ENCODE measurements at places on chromosomes 11 and 22.
A peak's percentile ranks its signal among the peaks of the same experiment; 100 is the strongest.

GRCh38 chr22:37218771-37219411 lies 6.6 kb upstream of the SSTR3 start:
- no peak for DNase-seq
- no peaks in the 10 kb centered on the region for H3K27me3 ChIP-seq
- H3K27ac ChIP-seq = no peak overlapping the region
- peaks cover 5% of the 10 kb centered on the region for H3K4me1 ChIP-seq
- H3K4me3 ChIP-seq = no peak overlapping the region
- H3K36me3 ChIP-seq = no peaks in the 10 kb centered on the region

DNA sequence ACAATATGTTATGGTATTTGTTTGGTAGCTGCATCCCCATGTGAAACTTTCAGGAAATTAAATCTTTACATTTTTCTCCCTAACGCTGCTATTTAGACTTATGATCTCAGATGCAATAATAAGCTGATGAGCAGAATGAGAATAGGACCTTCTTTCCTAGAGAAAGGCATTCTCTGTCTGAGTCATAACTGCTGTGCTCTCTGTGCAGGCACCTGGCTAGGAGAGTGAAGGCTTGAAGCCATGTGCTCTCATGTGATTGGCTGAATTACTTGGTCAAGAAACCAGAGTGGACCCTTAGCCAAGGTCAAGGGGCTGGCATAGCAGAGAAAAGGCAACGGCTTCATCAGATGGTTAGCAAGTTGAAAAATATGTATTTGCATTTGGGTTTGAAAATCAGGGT lies 185.0 kb downstream of the ADAMTS15 start:
- H3K27ac ChIP-seq = no peak overlapping the region
- no peak for DNase-seq
- H3K36me3 ChIP-seq = no peaks in the 10 kb centered on the region
- peaks cover 14% of the 10 kb centered on the region for H3K4me1 ChIP-seq
- peaks cover 22% of the 10 kb centered on the region for H3K27me3 ChIP-seq
- no peak overlapping the region for H3K4me3 ChIP-seq

- H3K36me3 ChIP-seq = no peaks in the 10 kb centered on the region
- H3K4me1 ChIP-seq = no peaks in the 10 kb centered on the region
- no peak for DNase-seq
- no peaks in the 10 kb centered on the region for H3K27me3 ChIP-seq
Observed at GRCh38 chr11:96755209-96755608, 365.4 kb downstream of the JRKL start.

DNA sequence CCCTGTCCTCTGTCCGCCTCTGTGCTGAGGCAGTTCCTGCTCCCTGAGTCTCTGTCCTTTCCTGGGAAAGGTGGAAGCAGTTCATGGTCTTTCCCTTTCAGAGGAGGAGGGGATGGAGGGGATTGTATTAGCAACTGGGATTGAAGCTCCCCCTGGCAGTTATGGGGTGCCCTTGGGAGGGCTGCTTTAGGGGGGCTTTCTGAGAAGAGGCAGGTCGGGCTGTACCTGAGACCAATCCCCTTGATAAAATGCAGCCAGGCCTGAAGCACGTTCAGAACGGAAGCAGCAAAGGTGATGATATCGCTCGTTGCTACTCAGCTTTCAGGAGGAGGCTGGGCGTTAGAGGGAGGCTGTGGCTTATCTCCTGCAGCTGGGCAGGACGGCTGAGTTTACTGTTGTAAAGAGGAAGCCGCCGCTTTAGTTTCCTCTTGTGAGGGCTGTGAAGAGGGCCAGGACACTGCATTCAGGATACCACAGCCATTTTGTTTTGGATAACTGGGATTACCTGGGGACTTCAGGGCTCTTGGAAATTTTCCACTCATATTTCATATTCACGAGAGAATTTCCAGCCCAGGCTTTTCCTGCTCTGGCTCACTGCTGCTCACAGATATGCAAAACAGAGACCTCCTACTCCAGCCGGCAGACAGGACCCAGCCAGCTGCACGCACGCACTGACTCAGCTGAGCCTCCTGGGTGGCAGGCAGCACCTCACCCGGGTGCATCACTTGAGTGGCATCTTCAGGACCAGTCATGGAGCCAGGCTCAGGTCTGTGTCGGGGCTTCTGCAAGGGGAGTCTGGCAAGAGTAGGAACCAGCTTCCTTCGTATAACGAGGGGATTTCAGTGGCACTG lies 798 bp downstream of the AMPD3 start:
- peak overlapping the region; percentile 71 for H3K4me3 ChIP-seq
- peak; percentile 26 for DNase-seq
- H3K4me1 ChIP-seq = peaks cover 36% of the 10 kb centered on the region
- peak overlapping the region; percentile 77 for H3K27ac ChIP-seq
- no peaks in the 10 kb centered on the region for H3K36me3 ChIP-seq
- no peaks in the 10 kb centered on the region for H3K27me3 ChIP-seq

DNA sequence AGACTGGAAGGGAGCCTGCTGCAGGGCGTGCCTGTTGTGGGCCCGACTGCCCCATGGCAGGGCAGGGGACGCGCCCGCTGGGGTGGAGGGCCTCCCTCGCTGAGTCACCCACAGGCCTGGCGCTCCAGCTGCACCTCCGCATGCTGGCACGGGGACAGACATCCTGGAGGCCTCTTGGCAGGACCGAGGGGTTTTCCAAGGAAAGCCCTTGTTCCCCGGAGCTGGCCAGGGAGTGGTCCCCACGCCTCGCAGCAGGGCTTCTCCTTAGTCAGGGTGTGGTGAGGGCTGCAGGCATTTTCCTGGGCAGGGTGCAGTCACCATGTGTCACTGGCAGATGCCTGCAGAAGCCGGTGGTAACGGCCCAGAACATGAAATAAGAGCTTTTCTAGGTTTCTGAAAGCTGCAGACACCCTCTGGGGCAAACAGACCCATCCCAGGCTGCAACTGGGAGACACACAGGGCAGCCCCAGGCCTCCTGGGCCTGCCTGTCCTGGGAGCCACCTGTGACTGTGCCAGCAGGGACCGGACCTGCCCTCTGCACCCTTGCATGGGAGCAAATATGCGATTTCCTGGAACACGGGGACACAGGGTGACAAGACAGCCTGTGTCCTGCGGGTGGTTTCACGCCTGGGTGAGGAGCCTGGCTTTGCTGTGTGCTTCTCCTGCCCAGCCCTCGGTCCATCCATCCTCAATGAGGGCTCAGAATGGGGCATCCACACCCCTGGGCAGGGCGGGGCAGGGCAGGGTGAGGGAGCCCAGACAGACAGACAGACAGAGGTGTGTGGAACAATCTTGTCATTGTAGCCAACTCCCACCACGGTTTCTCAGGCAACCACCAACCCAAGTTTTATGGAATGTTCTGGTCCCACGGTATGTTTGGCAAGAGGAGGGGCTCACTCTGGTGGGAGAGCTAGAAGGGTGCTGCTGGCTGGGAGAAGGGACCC lies 43.2 kb upstream of the FADD start:
- H3K27ac ChIP-seq = peak overlapping the region; percentile 70
- DNase-seq = peak; percentile 77
- H3K4me3 ChIP-seq = no peak overlapping the region
- no peaks in the 10 kb centered on the region for H3K27me3 ChIP-seq
- no peaks in the 10 kb centered on the region for H3K36me3 ChIP-seq

- no peaks in the 10 kb centered on the region for H3K27me3 ChIP-seq
- H3K4me1 ChIP-seq = no peaks in the 10 kb centered on the region
- no peak overlapping the region for H3K4me3 ChIP-seq
Observed at GRCh38 chr11:62103986-62104385, 19.8 kb upstream of the INCENP start.

- H3K4me3 ChIP-seq = no peak overlapping the region
- H3K4me1 ChIP-seq = no peaks in the 10 kb centered on the region
- no peak for DNase-seq
Observed at GRCh38 chr11:62148271-62148980, 24.6 kb downstream of the INCENP start.

DNA sequence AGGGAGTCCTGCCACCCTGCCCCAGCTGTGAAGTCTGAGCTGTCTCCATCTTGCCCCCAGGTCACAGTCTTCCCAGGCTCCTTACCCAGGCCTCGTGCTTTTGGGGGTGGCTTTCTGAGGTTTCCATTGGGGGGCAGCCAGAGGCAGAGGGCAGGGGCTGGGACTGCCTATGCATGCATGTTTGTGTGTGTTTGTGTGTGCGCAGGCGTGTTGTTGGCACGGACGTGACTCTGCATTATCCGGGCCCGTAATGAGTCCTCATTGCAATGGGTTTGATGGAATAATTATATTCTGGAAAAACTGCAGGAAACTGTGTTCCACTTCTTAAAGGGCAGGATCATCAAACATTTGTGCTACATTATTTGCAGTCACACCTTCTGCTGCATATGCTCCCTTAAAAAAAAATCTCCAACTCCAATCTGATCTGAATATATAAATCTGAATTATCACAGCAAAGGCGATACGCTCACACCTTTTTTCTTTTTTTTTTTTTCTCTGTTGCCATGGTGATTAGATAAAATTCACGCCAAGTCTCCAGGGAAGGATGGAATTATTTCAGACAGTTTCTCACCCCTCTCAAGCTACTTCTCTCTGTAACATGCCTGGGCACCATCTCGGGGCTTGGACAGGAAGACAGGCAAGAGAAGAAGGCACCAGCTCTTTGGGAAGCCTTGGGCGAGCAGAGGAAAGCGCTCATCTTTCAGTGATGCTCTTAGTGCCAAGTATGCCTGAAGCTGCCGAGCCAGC lies 45.9 kb downstream of the DSCAML1 start:
- H3K27me3 ChIP-seq = peaks cover 28% of the 10 kb centered on the region
- no peaks in the 10 kb centered on the region for H3K36me3 ChIP-seq
- H3K4me1 ChIP-seq = no peaks in the 10 kb centered on the region
- H3K4me3 ChIP-seq = no peak overlapping the region
- no peak for DNase-seq

- H3K36me3 ChIP-seq = no peaks in the 10 kb centered on the region
- H3K27ac ChIP-seq = no peak overlapping the region
- no peak for DNase-seq
- H3K4me3 ChIP-seq = no peak overlapping the region
- no peaks in the 10 kb centered on the region for H3K27me3 ChIP-seq
- H3K4me1 ChIP-seq = no peaks in the 10 kb centered on the region
Observed at GRCh38 chr11:29490938-29491337, 525.9 kb downstream of the KCNA4 start.

DNA sequence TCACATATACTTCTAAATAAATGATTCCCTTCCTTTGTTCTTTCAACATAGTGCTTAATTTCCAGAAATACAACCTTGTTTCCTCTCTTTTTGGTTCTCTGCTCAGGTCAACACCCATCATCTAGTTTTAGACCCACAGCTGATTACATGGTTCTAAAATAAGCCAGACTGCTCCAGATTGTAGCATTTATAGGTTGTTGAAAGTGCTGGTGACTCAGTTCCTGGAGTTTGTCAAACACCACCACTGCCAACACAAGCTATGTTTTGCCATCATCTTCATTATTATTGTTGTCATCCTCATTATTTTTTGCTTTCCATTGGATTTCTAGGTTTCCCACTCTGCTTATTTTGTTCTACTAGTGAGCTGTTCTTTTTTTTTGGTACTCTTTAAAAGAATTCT lies 22.3 kb upstream of the MMP20 start:
- no peaks in the 10 kb centered on the region for H3K4me1 ChIP-seq
- H3K27ac ChIP-seq = no peak overlapping the region
- H3K27me3 ChIP-seq = no peaks in the 10 kb centered on the region
- H3K4me3 ChIP-seq = no peak overlapping the region

DNA sequence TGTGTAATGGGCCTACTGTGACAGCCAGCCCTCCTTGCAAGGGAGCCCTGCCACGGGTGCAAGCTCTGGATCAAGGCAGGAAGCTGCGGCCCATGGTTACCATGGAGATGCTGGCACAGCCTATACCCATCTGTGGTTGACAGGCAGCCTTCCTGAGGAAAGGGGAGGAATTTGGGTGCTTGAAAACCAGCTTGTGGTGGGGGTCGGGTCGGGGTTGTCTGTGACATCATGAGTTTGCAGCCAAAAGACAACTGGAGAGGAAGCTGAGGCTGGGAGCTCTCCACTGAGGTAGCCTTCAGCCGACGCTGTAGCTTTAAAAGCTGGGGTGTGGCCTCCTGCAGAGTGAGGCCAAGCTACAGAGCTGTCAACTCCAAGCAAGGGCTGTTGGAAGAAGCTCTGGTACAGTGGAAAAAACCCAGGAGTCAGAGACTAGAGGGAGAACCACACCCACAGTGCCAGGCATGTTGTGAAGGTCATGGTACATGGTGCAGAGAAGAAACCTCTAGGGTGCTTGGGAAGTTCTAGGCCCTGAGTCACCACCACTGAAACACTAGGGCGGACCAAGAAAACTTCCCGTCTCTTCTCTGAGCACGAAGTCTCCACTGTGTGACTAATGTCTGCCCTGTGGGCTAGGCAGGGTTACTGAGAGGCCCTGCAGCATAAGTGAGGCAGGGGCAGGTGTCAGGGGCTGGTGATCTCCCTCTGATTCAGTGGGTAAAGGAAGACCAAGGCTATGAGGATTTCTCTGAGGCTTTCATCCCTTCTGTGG lies 10.8 kb upstream of the LDHA start:
- DNase-seq = peak; percentile 84
- peak overlapping the region; percentile 31 for H3K4me3 ChIP-seq
- H3K36me3 ChIP-seq = no peaks in the 10 kb centered on the region
- no peaks in the 10 kb centered on the region for H3K27me3 ChIP-seq

- DNase-seq = no peak
- no peaks in the 10 kb centered on the region for H3K27me3 ChIP-seq
- no peaks in the 10 kb centered on the region for H3K36me3 ChIP-seq
- H3K4me3 ChIP-seq = no peak overlapping the region
- H3K27ac ChIP-seq = no peak overlapping the region
Observed at GRCh38 chr22:35593891-35594470, 23.1 kb downstream of the MB start.

DNA sequence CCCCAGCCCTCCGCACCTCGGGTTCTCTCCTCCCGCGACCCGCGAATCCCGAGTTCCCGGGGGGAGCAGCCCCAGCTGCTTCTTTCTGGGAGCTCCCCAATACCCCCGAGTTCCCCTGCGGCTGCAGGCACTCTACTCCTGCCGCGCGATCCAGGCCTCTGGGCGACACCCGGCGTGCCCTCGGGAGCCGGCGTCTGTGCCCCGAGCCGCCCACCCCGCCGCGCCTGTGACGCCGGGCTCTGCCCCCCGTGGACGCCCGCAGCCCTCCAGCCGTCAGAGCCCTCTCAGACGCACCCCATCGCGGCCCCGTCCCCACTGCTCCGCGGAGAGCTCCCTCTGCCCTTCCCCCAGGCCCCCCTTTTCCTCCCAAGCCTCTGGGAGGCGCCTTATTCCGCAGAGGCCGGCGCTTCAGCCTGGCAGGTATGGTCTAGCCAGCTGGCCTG lies 422 bp downstream of the GLB1L2 start:
- H3K36me3 ChIP-seq = no peaks in the 10 kb centered on the region
- no peak for DNase-seq
- peaks cover 17% of the 10 kb centered on the region for H3K4me1 ChIP-seq
- H3K27ac ChIP-seq = peak overlapping the region; percentile 14
- H3K4me3 ChIP-seq = peak overlapping the region; percentile 67

Measured in HCT116 (cell line).